Daoy (cell line): ENCODE measurements at places on chromosomes 6 and 20. TPM values are rescaled to one million over a fixed set of nuclear protein-coding genes. Genes with fewer than 3 reads are reported as not detected.

CRYBG1 gene
- 14.1 and 15.6 TPM in 2 replicates for total RNA-seq

DNA sequence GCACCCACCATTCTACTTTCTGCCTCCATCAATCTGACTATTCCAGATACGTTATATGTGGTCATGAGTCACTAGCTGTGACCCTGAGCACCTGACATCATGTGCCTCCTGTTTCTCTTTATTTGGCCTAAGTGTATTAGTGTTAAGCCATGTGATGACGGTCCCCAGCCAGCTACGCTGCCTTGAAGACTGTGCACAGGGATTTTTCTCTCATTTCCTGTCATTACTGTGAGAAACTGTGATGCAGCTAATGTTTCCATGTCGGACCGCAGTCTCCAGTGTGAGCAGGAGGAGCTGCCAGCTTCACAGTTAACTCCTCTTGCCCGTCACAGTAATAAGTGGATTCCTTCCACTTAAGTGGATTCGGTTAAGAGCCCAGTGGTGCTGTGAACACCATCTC, 9.9 kb upstream of the SPATS1 start:
- DNase-seq, result peak; percentile 49

ZKSCAN3 gene
- total RNA-seq, result 2.5 and 5.3 TPM in 2 replicates

GRCh38 chr6:135043364-135043763, 11.3 kb downstream of the HBS1L start:
- no peak for DNase-seq

DNA sequence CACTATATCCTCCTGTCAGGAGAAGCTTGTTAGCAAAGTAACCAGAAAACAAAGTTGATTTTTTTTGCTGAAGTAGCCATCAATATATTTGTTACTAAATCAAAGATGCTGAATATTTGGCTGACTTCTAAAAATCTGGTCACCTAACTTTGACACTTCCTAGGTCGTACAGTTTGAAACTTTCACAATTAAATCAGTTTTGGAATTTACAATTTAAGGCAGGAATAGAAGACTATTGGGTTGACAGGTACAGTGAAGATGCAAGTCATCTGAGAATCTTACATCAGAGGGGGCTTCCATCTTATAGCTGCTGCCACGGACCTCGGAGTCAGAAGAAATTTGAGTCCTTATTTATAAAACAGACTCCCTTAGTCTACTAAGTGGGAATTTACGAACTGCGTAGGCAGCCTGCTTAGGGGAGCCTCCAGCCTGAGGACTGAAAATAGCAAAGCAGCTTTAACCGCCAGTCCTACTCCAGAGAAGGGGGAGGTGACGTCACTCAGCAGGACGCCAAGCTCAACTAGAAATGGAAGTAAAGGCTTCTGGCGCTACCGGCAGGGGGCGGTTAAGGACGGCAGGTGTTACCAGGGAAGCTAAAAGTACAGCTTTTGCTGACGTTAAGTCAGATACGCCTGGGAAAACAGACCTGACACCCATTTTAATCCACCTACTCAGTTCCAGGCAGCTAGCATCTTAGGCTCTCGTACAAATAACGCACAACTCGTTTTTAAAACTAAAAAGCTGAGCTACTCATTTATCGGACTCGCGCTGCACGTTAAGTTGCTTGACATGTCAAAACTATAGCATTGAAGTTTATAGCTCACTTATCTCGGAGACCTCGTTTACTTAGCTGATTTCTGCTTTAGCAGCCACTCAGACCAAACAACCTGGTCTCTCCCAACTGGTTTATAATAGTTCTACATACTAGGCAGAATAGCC, 61.1 kb upstream of the HFE start:
- peak; percentile 98 for DNase-seq

POPDC3 gene
- total RNA-seq, result 26.3 and 33.3 TPM in 2 replicates

DNA sequence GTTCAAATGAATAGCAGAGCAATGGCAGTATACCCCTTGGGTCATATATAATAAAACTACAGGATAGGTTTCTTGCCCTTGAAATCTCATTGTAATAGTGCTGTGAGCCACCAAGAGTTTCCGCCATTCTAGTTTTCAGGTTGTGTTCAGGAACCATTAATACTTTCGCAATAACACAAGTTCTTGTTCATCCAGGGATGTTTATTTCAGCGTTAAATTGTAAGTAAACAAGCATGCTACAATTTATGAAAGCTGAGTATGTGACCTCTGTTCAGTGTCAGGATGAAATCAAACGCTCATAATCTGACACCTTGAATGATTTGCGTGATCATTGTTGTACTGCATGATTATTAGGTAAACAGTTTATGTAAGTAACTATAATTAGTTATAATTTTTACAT, 22.8 kb downstream of the ANKS1A start:
- DNase-seq, result no peak

ADGB gene
- 1.4 TPM in 1 of 2 replicates, not detected in the other for total RNA-seq

TRIM10 gene
- not detected in 2 replicates for total RNA-seq

- no peak for DNase-seq
Observed at GRCh38 chr6:16781348-16782169, 20.3 kb upstream of the ATXN1 start.

ANKRD66 gene
- total RNA-seq, result not detected in 2 replicates

DNA sequence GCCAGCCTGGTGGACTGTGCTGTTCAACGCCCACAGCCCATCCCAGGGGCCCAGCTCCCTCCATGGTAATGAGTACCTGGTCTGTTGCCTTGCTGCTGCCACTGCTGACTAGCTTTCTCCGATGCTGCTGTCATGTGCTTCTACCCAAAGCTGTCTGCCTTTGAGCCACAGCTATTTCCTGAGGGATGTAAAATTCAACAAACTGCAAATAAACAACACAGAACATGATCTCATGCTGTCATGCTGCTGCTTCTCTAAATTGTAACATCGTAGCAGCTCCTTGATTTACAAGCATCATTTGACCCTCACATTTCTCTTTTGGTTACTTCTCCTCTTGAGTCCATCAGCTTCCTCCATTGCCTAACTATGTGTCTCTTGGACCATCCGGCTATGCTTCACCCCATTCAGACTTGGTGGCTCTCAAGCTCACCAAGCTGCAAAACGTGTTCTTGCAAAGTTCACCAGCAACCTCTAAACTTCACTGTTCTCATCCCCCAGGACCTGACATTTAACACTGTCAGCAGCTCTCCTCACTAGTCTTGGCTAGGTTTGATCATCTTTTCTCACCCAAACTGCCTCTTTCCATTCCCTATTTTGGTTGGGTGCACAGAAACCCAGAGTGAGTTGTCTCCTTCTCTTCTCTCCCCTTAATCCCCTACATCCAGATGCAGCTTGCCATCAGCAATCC, 54.6 kb downstream of the FYN start:
- DNase-seq, result no peak

- DNase-seq, result no peak
Observed at GRCh38 chr6:14035874-14036273, 81.7 kb upstream of the CD83 start.

APOM gene
- total RNA-seq, result 0.18 and 1.4 TPM in 2 replicates

DNA sequence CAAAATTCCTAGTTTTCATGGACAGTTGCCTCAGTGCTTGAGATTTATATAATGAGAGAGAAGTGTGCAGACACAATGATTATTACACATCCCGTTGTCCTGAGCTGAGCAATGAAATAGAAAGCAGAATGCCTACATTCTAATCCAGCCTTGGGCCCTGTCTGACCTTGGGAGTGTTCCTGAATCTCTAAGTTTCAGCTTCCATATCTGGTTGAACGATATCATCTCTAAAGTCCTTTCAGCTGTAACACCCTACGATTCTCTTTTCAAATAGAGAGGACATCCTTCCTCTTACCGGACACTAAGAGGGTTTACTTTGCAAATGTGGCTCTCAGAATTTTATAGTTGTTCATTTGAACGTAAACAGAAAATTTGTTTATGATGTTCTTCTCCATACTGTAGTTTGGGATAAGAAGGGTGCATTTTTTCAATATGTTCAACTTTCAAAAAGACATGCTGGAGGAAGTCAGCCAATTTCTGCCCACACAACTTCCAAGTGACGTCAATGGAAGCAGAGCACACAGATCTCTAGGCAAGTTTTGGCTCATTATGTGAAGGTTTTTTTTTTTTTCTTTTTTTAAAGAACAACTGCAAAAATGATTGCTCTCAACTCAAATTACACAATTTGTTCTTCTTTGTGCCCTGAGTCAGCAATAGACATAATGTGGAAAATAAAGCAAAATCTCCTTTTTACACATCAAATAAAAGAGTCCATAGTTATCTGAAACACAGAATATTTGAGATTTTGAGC, 50.4 kb downstream of the PDE7B start:
- no peak for DNase-seq

- DNase-seq, result no peak
Observed at GRCh38 chr20:59786801-59787537, 146.5 kb downstream of the SYCP2 start.

DCDC2 gene
- total RNA-seq, result 0.24 and 0.51 TPM in 2 replicates

MUC21 gene
- total RNA-seq, result not detected in 2 replicates

- no peak for DNase-seq
Observed at GRCh38 chr6:158753811-158754210, 65.4 kb downstream of the EZR start.

TAP1 gene
- 74.7 and 78.8 TPM in 2 replicates for total RNA-seq

DNA sequence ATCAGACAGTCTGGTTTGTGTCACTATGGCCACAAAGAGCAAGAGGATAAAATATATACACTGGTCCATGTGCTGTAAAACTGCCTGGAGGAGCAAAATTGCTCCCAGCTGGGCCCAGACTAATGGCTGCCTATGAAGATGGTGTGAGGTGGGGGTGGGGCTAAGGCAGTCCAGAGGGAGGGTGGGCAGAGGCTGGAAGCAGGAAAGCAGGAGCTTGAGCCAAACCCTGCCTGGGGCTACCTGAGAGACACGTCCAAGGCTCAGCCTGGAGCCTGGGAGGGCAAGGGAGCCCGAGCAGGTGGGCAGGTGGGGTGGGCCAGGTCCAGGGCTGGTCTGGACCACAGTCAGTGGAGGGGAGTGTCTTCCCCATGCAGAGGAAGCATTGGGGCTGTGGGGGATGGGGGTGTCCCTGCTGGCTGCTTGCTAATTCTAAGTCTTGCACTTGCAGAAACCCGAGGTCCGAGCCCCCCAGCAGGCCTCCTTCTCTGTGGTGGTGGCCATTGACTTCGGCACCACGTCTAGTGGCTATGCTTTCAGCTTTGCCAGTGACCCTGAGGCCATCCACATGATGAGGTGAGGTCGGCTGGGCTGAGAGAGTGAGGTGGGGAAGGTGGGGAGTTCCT, 9.5 kb downstream of the HSPA12B start:
- no peak for DNase-seq

DNA sequence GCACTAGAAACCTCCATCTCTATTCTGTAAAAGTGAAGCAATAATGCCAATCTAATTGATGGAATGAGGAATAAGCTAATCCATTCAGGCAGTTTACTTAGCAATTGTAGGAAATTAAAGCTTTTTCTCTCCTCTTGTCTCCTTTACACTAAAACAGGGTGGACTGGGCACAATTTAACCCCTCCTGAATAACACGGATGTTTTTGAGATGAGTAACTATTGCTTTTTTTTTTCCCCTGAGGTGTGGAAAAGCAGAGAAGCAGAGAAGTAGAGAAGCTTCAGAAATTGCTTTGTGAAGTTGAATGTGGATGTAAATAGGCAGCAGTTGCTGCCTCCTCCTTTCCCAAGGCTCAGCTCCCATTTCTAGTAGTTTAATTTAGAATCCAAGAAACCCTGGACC, 40.0 kb upstream of the GCNT2 start:
- no peak for DNase-seq

HTR1B gene
- not detected in 2 replicates for total RNA-seq

DNA sequence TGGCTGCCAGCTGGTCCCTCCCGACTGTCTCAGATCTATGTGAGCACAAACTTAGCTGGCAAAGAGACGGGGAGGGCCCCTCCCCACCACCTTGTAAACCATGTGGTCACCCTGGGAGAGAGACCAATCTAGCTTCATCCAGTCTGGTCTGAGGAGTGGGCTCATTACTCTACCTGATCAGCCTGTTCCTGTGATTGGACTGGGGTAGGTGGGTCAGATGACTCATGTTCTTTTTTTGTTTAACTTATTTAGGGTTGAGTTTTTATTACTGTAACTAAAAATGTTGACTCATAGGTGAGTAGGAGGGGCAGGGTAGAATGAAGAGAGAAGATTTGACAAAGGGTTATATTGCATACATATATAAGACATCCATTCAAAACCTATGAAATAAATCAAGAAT, 4.7 kb downstream of the GSTA4 start:
- peak; percentile 24 for DNase-seq

DNA sequence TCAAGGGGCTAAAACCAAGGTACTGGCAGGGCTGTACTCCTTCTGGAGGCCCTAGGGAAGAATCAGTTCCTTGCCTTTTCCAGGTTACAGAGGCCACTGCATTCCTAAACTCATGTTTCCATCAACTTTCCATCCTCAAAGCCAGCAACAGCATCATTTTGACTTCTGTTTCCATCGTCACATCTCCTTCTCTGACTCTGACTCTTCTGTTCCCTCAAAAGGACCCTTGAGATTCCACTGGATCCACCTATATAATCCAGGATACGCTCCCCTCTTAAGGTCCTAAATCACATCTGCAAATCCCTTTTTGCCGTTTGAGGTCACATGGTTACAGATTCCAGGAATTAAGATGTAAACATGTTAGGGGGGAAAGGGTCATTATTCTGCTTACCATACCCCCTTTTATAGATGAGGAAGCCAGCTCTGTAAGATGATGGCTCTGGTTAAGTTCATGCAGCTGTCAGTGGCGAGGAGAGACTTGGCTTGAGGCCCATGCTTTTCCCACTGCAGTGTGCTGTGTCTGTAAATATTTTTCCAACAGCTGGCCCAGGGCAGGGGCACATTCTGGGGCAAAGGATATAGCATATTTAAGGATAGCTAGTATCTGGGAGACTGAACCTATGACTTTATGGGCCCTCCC, 114.6 kb downstream of the TNFRSF21 start:
- DNase-seq, result peak; percentile 27

DNA sequence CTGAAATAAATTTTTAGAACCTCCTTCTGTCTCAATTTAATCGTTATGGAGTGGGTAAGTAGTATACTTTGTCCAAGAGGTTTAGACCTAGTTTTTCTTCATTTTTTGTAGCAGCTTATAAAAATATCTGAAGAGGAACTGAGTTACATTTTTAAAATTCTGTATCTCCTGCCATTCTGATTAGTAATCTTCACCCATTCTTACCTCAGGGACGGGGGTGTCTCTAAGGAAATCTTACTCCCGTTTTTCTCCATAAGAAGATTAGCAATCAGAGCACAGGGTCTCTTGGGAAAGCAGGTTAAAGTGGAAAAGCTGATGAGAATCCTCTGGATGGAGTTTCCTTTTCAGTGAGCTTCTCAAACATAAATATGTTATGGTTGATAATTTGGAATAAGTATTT, 259.3 kb upstream of the FAM83B start:
- no peak for DNase-seq
